ENCODE measurements at places on chromosomes 11 and 22.

DNA sequence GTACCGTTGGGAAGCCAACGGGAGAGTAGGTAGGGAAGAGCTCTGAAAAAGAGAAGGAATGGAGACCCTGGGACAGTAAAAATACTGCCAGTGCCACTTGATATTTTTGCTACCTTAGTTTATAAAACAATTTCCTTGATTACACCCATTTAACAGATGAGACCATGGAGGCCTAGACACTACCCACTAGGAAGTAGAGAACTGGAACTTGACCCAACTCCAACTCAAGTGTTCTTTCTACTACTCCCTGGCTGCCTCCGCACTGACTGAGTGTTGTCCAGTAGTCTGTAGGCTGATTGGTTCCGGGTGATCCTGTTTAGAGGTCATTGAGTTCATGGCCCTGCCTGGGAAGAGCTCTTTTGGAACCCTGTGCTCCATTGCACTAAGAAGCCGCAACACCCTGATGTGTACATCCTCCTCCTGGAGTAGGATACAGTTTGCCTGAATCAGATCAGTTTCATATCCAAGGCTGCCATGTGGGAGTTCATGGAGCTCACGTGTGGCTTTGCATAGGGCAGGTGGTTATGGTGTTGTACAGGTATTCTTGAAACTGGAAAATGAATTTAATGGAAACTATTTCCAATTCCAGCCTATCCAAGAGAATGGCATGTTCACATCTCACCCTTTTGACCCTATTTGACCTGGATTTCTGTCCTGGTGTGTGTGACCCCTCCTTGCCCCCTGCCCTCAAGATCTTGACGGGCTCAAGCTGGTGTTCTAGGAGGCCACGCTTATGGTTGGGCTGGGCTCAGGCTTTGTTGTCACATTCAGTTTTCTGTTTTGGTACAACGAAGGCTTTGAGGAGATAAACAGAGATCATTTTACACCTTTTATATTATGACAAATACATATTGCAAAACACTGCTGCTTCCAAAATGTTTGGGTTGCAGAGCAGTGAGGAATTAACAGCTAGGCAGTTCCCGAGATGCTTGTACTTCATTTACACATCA is 102.2 kb upstream of the NNMT start:
- DNase-seq = no peak

DNA sequence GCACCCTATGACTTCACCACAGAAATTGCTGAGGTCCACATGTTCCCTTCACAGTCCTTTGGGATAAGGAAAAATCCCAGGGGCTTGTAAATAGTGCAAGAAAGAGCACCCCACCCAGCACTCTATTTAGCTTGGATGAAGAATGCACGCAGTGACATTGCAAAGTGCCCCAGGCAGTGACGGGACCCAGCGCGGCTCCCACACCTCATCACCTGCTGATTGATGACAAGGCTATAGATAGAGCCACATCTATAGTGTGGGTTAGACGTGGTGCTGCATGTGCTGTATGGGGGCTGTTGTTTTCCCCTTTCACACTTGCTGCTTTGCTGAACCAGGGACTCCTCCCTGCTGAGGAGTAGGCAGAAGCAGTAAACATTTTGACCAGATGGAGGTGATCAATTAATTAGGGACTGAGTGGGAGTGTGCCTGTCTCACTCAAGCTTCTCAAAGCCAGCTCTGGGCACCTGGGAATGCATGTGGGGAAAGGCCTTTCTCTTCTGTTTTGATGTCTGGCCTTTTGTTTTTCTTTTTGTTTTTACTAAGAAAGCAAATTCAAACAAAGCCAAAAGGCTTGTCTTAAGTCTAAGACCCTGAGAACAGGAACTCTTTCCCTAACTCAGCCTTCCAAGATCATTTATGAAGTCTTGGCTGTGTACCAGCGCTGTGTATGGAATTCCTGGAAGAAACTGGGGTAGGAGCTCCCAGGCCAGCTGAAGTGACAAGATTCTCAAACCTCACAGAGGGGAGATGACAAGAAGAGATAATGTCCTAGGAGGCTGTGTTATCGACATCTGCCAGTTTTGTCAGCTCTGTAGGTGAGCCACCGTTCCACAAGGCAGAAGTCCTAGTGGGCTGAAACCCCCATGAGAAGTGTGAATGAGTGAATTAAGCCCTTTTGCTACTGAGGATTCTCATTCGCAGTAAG is 219.7 kb downstream of the BARX2 start:
- DNase-seq = no peak

- no peak for DNase-seq
Observed at GRCh38 chr11:110782616-110783015, 70.4 kb upstream of the ARHGAP20 start.

DNA sequence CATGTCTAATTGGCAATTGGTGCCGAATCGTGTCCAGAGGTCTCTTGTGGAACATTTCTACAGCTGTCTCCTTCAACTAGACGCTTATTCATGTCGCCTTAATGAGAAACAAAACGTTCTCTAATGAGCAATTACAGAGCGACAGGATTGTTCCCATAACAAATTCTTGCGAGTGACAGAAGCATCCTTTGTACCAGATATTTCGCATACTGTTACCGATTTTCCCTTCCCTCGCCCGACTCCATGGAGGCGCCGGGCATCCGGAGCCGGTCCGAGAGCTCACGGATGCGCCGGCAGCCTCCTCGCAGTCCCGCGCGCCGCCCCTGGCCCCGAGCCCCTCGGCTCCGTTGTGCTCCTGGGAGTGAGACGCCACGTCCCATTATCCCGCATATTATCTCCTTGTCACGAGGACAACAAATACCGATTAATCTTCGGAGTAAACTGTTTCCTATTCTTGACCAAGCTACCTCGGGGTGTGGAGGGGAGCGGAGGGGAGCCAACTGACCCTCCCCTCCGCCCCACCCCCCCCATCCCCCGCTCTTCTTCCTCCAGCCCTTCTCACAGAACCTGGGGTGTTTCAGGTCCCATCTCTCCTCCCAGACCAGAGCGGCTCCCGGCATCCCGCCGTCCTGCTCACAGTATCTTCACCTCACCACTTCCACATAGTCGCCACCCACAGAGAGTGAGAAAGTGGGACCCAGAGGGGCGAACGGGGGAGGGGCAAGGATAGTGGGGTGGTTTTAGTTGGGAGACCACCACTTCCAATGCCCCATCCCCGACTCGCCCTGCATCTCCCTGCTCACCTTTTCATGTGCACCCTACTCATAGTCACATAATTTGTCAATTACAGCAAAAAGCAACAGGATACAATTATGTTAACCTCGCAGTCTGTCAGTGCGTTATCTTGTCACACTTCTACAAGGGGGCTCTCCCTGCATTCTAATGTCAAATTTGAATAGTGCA is 11.4 kb downstream of the PAX6 start:
- DNase-seq = no peak

DNA sequence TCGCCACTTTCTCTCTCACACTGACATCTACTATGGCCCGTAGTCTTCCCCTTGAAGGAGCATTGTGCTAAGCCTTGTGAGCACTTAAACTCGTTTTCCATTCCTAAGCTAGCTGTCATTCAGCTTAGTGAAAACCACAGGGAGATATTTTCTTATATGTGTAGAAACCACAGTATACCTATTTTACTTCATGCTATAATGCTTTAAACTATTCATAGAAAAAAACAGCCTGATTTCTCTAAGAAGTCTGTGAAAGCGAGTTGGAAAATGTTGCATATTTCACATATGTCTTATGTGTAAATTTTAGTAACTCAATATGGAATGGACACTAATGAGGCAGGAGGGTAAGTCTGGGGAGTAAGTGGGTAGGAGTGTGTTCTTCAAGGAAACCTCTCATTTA is 194.3 kb upstream of the CTSC start:
- no peak for DNase-seq

- no peak for DNase-seq
Observed at GRCh38 chr11:88410656-88411055, 73.1 kb upstream of the CTSC start.

GRCh38 chr11:6237761-6238302 is 1.1 kb upstream of the CNGA4 start:
- no peak for DNase-seq

DNA sequence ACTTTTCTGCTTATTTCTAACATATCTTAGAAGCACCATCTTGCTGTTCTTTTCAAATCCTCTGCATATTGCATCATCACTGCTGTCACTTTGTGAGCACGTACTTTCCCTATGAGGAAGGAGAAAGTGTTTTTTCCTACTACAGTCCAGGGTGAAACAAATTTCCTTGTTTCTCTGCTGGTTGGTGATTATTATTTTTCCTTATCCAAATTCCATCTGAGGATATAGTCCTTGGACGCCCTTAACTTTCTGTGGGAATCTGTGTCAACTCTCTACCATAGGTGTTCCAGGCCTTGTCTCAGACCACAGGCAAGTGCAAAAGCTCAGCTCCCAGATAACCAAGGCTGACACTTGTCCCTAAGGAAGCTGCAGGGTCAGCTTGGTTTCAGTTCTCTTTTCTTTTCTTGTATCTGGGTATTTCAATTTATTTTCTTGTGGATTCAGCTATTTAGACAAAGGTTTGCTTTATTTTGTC is 29.4 kb upstream of the LYVE1 start:
- DNase-seq = no peak

DNA sequence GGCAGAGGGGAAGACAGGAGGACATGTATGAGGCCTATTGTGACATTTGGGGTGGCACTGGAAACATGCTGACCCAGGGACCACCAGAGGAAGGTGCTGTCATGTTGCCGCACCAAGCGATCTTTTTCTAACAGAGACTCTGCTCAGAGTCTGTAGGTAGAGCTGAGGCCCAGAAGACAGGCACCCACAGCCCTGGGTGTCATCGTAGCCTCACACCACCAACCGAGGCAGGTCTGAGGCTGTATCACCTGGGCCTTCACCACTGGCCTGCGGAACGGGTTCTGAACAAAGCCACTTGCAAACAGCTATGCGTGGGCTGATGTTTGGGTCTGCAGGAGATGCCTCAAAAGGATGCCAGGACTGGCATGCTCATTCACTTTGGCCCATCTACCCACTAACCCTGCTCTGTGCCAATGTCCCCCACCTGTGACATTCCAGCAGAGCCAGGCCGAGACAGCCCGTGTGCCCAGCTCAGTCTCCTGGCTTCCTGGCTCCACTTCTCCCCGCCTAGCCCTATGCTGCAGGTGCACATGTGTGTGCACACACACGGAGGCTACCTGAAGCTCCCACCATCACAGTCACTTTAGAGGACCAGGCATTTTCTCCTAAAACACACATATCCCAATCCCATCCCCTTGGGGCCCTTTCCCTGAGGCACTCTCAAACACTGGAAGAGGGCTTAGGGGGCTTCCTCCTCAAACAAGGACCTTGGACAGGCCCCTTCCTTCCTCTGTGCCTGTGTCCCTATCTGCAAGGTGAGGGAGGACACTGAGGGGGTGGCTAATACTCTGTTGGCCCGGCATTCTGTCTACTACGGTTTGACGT is 3.6 kb downstream of the TRIM29 start:
- no peak for DNase-seq

GRCh38 chr11:8959546-8960166 is 4.6 kb downstream of the TMEM9B start:
- DNase-seq = no peak

- no peak for DNase-seq
Observed at GRCh38 chr11:76159303-76159937, 46.9 kb downstream of the WNT11 start.

DNA sequence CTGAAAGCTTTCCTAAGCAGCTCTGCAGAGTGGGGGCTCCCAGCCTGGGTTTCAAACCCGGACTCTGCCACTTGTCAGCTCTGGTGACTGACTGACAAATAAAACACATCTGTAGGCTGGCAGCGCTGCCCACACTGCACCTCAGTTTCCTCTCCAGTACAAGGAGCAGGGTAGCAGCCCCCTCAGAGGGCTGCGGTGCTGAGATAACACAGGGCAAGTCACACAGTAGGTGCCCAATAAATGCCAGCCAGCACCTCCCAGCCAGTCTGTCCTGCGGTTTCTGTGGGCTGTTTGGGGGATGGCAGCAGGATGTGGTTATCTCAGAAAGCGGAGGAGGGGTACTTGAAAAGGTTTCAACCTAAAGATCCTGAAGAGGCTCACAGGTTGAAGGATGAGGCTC is 1.5 kb downstream of the SYT12 start:
- peak; percentile 20 for DNase-seq

- no peak for DNase-seq
Observed at GRCh38 chr11:2583605-2583958, 116.2 kb downstream of the KCNQ1OT1 start.

DNA sequence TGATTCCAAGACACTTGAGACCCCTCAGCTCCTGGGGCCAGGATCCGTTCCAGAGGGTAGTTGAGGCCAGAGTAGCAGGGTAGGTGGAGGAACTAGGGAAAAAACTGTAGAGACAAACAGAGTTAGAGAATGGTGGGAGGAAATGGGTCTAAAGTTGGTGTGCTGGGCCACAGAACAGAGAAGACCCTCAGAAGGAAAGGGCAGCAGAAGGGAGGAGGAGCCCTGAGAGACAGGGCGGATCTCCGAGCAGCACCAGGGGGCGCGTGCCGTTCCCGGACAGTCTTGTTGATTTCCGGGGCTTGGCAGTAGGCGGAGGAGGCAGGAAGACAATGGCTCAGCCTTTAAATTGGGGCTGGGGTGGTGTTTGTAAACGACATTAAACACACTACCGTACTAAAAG is 2.4 kb upstream of the CECR2 start:
- DNase-seq = no peak

DNA sequence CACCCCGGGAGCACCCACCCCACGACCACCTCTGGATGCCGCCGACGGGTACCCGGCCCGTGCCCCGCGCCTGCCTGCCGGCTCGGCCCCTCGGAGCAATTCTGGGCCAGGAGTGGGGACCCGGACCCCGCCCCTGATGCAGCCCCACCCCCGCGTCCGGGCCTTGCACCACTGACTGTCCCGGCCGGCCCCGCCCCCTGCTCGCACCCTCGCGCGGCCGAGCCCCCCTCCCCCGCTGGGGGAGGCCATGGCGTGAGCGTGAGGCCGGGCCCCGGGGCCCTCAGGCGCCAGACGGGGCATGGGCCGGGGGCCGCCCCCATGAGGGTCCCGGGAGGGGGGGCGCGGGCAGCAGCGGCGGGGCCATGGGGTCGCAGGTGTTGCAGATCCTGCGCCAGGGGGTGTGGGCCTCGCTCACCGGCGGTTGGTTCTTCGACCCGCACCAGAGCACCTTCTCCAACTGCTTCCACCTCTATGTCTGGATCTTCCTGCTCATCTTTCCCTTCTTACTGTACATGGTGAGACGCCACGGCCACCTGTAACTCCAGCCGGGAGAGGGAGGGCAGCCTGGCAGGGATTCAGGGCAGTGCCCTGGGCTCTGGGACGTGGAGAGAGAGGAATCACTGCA is 486 bp downstream of the PCNX3 start:
- DNase-seq = no peak

- peak; percentile 24 for DNase-seq
Observed at GRCh38 chr11:16788141-16789062, 50.0 kb downstream of the C11orf58 start.

GRCh38 chr22:37184380-37184755 is 3.7 kb downstream of the C1QTNF6 start:
- no peak for DNase-seq

All from activated T-helper 1 cell treated with Interleukin-2 at 50 U/mL for 16 hours (primary cell).